ENCODE measurements at places on chromosomes 3 and 15.

- DNase-seq: no peak
Measured at GRCh38 chr3:72247645-72248388, 462.9 kb upstream of the PROK2 start.

- DNase-seq: no peak
Measured at GRCh38 chr3:120393243-120393642, 44.1 kb upstream of the LRRC58 start.

DNA sequence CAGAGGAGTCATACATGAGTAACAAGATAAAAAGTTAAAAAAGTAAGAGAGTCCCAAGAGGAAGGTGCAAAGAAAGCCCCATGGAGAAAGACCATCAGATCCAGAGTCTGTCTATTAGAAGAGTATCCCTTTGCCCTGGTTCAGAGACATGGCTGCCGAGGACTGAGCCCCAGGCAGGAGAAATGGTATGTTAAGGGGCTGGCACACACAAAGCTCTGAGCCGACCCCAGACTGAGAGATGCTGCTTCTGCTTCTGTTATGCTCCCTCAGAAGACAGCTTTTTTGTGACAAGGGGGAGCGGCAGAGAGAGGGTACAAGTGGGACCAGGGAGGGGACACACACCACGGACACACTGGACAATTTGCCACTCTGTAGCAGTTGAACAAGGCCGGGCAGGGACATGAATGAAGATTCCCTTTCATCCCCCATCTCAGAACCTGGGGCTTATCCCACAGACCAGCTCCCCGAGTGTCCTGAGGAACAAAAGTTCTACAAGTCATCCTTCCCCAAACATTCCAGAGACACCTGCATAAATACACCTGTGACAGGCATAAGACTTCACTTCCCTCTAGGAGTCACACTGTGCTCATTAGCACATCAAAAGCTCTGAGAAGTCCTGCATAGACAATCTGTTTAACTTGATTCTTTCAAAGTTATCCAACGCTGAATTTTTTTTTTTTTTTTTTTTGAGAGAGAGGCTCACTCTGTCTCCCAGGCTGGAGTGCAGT, 161.6 kb upstream of the WNT5A start:
- DNase-seq: no peak

DNA sequence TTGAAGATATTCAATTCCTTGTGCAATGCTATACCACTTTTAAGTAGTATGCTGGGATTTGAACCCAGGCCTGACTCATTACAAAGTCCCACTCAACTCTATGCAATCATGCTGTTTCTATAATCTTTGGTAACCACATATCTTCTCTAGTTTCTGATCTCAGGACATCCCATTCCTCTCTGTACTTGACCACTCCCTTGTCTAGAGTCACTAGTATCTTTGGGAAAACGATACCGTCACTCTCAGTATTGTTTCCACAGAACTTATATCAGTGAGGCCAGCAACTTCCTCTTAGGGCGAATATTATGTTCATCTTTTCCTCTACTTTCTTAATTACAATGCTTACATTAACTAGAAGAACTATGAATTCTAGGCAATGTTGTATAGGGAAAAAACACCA, 137.3 kb upstream of the TSPAN3 start:
- DNase-seq: no peak

DNA sequence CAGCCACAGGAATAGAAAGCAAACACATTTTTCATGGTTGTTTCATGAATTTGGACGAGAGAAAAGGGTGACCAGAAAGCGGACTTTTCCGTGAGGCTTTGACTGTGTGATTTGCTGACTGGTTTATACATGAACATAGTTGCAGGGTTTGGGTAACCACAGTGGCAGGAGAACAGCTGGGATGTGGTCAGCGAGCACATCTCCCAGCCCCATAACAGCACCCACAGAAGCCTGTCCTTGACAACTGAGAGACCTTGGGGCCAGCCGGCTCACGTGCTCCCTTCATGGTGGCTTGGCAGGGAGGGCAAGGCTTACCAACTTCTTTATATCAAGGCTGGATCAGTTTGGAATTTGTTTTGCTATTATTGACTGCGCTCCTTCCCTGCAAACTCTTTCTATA, 13.2 kb upstream of the RGMA start:
- no peak for DNase-seq

DNA sequence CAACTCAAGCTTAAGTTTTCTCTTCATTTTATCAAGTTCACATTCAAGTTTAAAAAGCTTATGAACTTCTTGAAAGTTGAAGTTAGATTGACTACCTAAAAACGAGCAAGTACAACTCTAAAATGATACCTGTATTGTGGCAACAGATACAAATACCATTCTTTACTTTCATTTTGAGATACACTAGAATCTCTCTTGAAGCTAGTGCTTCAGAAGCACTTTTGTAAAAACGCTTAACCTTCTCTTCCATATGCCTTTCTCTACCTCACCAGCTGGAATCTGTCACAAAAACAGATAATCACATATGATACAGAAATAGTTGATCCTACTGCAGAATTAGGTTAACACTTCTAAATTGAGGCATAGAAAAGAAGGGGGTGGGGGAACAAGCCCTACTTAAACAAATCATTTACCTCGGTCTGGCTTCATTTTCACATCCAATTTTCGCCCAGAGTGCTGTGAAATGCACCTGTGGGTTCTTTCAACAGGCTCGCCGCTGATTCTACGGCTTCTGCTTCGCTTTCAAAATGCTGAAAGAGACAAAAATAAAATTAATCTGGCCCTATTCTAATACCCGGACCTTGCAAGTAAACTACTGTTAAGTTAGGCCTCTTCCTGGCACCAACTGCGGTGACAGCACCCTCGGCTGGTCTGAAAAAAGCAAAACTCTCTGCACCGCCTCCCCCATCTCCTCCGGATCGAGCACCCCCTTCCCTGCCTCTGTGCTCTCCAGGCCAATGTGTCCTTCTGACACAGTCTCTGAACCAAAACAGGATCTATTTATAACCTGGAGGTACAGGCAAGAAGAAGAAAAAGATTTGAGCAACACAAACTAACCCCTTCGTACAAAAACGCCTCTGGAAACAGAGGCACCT, 1.4 kb downstream of the ATOSA start:
- peak; percentile 72 for DNase-seq

DNA sequence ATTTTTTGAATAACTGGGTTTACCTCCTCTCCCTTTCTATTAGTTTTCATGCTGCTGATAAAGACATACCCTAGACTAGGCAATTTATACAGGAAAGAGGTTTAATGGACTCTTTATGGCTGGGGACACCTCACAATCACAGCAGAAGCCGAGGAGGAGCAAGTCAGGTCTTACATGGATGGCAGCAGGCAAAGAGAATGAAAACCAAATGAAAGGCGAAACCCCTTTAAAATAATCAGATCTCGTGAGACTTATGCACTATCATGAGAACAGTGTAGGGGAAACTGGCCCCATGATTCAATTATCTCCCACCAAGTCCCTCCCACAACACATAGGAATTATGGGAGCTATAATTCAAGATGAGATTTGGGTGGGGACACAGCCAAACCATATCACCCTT, 2.0 kb upstream of the RSL24D1 start:
- DNase-seq: no peak

DNA sequence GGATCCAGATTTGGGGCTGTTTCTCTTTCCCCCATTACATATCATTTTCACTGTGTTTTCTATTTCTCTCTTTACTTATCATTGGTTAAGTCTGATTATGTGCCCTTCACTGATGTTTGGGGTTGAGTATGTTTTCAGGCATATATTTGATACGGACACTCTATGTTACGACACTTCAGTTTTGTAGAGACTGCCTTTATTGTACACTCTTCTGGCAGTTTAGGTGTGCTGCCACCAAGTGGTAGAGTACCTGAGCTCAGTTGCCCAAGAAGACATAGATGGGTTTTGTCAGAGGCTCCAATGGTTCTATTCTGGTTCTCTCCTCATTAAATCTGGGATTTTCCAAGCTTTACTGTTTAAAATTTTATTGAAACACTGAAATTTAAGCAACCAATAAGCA, 255.0 kb upstream of the ROPN1 start:
- no peak for DNase-seq

GRCh38 chr3:190345027-190345821, 23.0 kb upstream of the CLDN1 start:
- peak; percentile 12 for DNase-seq

DNA sequence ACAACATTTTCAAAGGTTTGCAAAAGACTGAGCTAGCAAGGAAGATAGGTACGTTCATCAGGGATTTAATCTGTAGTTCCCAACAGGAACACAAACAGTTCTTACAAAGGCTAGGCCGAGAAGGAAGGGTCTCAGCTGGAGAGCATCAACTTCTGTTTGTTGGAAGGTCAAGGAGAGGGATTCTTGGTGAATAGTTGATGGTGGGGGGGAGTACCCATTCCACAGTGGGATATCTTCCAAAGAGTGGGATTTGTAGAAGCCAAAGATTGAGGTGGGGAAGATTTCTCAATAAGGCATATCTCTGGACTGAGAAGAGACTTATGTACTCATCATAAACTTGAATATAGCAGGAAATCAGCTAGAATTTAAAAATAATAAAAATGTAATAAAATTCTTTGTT, 231.8 kb downstream of the CHST2 start:
- DNase-seq: no peak

DNA sequence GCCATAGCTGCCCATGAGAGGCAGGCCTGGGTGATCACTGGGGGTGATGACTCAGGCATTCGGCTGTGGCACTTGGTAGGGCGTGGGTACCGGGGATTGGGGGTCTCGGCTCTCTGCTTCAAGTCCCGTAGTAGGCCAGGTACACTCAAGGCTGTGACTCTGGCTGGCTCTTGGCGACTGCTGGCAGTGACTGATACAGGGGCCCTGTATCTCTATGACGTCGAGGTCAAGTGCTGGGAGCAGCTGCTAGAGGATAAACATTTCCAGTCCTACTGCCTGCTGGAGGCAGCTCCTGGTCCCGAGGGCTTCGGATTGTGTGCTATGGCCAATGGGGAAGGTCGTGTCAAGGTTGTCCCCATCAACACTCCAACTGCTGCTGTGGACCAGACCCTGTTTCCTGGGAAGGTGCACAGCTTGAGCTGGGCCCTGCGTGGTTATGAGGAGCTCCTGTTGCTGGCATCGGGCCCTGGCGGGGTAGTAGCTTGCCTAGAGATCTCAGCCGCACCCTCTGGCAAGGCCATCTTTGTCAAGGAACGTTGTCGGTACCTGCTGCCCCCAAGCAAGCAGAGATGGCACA, 5.3 kb downstream of the WDR6 start:
- peak; percentile 43 for DNase-seq

DNA sequence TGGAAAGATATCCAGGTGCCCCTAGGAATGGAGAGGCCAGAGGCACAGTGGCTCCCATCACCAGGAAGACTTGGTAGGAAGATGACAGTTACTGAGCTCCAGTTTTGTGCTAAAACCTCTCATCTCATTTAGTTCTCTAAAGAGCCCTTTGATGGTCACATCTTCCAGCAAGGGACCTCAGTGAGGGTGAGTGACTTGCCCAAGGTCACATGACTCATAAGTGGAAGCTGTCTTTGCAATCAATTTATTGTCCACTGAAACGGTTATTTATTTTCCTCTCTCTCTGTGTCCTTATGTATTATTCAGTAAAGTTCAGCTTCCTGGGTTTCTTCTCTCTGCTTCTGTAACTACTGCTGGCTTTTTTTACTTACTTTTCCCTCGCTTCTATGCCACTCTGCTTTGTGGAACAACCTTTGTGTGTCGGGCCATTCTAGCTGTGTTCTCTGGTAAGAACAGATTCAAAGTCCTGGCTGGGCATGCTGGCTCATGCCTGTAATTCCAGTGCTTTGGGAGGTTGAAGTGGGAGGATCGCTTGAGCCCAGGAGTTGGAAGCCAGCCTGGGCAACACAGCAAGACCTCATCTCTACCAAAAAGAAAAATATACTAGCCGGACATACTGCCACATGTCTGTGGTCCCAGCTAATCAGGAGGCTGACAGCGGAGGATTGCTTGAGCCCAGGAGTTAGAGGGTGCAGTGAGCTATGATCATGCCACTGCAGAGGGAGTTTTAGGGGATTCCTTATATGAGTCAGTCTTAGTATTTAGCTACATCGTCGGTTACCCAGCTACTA, 55.9 kb downstream of the PDIA5 start:
- no peak for DNase-seq

- DNase-seq: no peak
Measured at GRCh38 chr15:44482090-44482489, 54.7 kb downstream of the CTDSPL2 start.

GRCh38 chr3:143165211-143165610, 45.6 kb downstream of the CHST2 start:
- no peak for DNase-seq

DNA sequence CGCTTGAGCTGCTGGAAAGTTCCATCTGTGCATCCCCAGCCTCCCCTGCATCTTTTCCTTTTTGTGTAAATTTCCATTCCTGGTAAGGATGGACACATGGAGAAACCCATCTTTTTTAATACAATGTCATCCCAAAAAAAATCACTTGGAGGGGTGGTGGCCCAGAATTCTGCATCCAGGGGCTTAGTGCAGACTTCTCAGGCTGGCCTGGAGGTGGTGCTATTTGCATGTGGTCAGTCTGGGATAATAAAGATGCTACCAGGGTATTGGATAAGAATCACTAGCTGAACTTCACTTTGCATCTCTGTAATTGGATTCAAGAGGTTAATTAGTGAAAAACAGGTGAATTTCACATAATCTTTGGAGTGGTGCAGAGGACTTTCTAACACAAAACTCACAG, 1.8 kb upstream of the ZSCAN2 start:
- peak; percentile 65 for DNase-seq

DNA sequence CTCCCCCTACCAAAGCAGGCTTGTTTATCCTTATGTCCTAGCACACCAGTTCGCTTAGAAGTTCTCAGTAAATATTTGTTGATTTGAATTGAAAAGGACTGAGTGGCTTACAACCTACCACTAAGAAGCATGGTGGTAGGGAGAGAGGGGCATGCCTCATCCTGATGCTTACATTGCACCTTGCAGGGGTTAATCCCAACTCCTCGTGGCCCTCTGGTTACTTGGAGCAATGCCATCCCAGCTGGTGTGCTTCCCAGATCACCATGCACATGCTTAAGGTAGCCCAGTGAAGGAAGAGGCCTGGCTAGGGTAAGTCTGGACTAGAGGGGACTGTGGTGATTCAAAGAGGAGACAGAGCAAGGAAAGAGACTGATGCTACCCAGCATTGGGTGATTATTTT, 253.3 kb downstream of the CLSTN2 start:
- DNase-seq: no peak

DNA sequence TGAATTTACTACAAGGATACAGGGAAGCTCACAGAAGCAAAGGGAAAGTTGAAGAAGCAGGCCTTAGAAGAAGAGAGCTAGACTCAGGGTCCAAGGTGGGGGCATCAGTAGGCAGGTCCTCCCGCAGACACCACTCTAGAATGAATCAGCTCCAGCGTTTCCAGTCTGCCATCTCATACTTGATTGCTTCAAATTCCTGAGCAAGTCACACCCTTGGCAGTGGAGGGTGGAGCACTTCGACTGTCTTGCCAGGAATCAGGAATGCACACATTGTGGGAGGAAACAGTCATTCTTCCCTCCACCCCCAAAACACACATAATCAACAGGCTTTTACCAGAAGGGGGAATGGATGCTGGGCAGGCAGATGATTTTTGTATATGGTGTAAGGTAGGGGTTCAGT, 78.5 kb downstream of the CHCHD6 start:
- no peak for DNase-seq

DNA sequence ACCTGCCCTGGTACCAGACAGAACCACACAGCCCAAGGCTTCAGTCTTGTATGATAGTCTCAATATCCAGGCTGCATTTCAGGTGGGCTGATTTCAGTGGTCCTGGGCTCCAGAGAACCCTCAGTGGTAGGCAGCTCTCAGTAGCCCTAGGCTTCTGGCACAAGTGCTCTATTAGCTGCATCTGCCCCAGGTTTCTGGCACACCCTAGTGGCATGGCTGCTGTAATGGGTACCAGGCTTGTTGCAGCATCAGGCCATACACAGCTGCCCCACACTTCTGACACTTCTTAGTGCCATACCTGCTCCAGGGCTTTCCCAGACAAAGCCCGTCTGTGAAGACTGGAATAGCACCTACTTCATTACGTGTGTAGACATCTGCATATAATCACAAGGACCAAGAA, 1062.2 kb upstream of the EPHA6 start:
- DNase-seq: no peak

Data from hematopoietic multipotent progenitor cell treated with erythropoietin and hydrocortisone succinate and interleukin-3 and kit ligand, for 17 days (in vitro differentiated cells).